ENCODE measurements at places on chromosomes 2 and 18.

GRCh38 chr2:121228521-121228920, 56.5 kb downstream of the TFCP2L1 start:
- DNase-seq = no peak
- H3K36me3 ChIP-seq = peaks cover 7% of the 10 kb centered on the region
- H3K27me3 ChIP-seq = no peaks in the 10 kb centered on the region
- H3K4me3 ChIP-seq = no peak overlapping the region

GRCh38 chr2:223001797-223002175, 50.2 kb upstream of the KCNE4 start:
- DNase-seq = no peak
- no peaks in the 10 kb centered on the region for H3K27me3 ChIP-seq
- no peaks in the 10 kb centered on the region for H3K36me3 ChIP-seq

DNA sequence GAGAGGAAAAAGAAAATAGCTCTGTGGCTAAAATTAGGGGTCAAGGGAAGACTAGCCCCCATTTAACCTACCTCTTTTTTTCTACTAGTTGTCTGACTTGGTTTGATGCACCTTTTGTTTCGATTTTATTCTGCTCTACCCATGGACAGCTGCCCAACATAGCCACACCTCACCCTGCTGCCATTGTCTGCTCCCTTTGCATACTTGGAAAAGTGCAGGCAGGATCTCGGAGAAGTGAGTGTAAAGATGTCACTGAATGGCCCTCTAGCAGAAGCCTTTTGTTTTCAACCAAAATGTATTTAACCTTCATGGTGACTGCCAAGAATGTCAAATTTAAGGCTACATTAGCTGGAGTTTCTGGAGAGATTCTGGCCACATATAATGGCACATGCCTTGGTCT, 62.9 kb downstream of the SETBP1 start:
- H3K4me3 ChIP-seq = no peak overlapping the region
- peak overlapping the region; percentile 72 for H3K27ac ChIP-seq

DNA sequence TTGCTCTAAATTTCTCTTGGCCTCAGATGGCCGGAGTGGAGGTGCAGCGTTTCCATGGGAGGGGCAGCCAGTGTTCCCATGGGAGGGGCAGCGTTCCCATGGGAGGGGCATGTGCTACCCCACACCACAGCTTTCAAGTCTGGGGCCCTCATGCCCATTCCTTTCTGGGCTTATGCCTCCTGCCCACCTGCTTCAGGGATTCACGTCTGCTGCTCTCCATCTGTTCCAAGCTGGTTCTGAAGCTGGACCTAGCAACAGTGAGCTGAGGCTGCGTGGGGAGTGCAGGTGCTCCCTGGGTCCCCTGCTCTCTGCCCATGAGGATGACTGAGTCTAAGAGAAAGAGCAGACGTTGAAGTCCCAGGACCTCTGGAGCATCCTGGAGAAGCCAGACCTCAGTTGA, 243.1 kb upstream of the PXDN start:
- DNase-seq = no peak
- H3K27ac ChIP-seq = no peak overlapping the region
- H3K27me3 ChIP-seq = peaks cover 13% of the 10 kb centered on the region
- H3K4me3 ChIP-seq = no peak overlapping the region

GRCh38 chr2:168633200-168633599, 169.2 kb upstream of the NOSTRIN start:
- peak overlapping the region; percentile 76 for H3K27ac ChIP-seq
- no peaks in the 10 kb centered on the region for H3K27me3 ChIP-seq
- H3K36me3 ChIP-seq = no peaks in the 10 kb centered on the region

- no peak overlapping the region for H3K27ac ChIP-seq
- H3K4me1 ChIP-seq = no peaks in the 10 kb centered on the region
- peaks cover 7% of the 10 kb centered on the region for H3K36me3 ChIP-seq
- no peak overlapping the region for H3K4me3 ChIP-seq
These were observed 106.0 kb downstream of the PLEKHM3 start for GRCh38 chr2:207919164-207919919.

DNA sequence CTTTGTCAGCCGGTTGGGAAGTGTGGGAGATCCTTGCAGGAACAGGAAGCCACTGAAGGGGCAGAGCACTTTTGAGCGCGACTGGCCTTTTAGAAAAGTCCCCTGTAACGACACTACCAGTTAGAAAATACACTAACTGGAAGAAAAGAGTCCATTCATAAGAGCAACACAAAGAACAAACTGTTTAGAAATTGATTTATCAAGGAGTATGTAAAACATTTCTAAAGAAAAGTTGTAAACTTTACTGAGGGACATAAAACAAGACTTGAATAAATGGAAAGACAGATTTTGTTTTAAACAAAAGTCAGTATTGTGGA, 29.8 kb upstream of the POMC start:
- H3K4me3 ChIP-seq = no peak overlapping the region
- no peaks in the 10 kb centered on the region for H3K36me3 ChIP-seq
- no peak overlapping the region for H3K27ac ChIP-seq

DNA sequence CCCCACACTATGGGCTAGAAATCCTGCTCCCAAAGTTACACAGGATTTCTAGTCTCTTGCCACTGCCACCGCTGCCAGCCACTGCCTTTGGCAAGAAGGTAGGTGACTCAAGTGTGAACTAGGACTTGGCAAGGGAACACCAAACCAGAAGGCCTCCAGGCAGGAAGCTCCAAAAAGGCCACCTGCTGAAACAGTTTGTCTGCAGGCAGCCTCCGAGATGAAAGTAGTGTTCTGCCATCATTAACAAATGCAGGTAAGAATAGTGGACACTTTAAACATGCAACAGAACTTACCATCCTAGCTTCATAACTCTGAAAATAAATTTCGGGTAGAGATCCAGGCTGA, 3.9 kb downstream of the ANKRD44 start:
- no peaks in the 10 kb centered on the region for H3K27me3 ChIP-seq
- no peaks in the 10 kb centered on the region for H3K36me3 ChIP-seq
- H3K27ac ChIP-seq = peak overlapping the region; percentile 26
- DNase-seq = no peak

DNA sequence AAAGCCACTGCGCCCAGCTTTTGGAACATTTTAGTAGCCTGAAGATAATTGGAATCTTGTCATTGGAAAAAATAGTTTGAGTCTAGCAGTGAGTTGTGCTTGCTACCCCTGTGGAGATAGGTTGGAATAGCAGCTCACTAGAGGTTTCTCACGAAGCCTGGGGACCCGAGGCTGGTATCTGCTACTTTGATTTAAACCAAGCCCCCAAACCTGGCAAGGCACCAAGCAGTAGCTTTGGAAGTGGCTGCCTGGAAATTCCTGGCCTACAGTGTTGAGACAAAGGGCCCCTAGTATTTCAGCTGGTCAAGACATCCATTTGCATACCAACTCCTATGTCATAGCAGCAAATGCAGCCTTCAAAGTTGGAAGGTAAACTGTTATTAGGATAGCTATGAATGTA, 42.1 kb downstream of the NOP58 start:
- H3K27me3 ChIP-seq = no peaks in the 10 kb centered on the region
- no peak overlapping the region for H3K4me3 ChIP-seq
- DNase-seq = no peak
- no peak overlapping the region for H3K27ac ChIP-seq

- no peak for DNase-seq
- H3K36me3 ChIP-seq = no peaks in the 10 kb centered on the region
- H3K4me1 ChIP-seq = peaks cover 29% of the 10 kb centered on the region
- peaks cover 17% of the 10 kb centered on the region for H3K27me3 ChIP-seq
These were observed 368 bp downstream of the TMEFF2 start for GRCh38 chr2:192194265-192194865.

- no peak overlapping the region for H3K4me3 ChIP-seq
- H3K27me3 ChIP-seq = no peaks in the 10 kb centered on the region
- no peaks in the 10 kb centered on the region for H3K4me1 ChIP-seq
- no peaks in the 10 kb centered on the region for H3K36me3 ChIP-seq
- DNase-seq = peak; percentile 80
These were observed 456.1 kb downstream of the LPIN1 start for GRCh38 chr2:12202313-12203075.

DNA sequence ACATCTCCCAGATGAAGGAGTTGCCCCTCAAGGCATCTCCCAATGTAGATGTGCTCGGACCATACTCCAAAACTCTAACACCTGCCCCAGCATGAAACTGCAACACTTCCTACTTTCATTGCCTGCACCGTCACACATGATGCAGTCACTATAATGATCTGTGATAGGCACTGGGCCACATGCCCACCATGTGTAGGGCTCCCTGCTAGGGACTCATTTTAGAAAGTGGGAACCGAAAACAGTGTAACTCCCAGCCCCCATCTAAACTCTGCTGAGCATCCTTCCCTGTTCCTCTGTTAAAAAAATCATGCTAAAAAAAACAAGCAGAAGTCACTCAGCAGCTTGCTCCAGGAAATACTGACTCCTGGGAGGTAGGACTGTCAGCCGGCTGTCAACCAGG, 496.1 kb upstream of the RAB6C start:
- H3K4me1 ChIP-seq = no peaks in the 10 kb centered on the region
- no peak for DNase-seq
- H3K4me3 ChIP-seq = no peak overlapping the region
- H3K27ac ChIP-seq = no peak overlapping the region

GRCh38 chr2:134199123-134199522, 54.7 kb upstream of the MGAT5 start:
- H3K4me3 ChIP-seq = no peak overlapping the region
- DNase-seq = no peak
- H3K27me3 ChIP-seq = no peaks in the 10 kb centered on the region
- peaks cover 50% of the 10 kb centered on the region for H3K4me1 ChIP-seq
- H3K27ac ChIP-seq = no peak overlapping the region

GRCh38 chr18:63606526-63606925, 19.4 kb downstream of the SERPINB13 start:
- no peaks in the 10 kb centered on the region for H3K36me3 ChIP-seq
- no peaks in the 10 kb centered on the region for H3K27me3 ChIP-seq
- no peak overlapping the region for H3K4me3 ChIP-seq
- no peak overlapping the region for H3K27ac ChIP-seq
- DNase-seq = no peak

DNA sequence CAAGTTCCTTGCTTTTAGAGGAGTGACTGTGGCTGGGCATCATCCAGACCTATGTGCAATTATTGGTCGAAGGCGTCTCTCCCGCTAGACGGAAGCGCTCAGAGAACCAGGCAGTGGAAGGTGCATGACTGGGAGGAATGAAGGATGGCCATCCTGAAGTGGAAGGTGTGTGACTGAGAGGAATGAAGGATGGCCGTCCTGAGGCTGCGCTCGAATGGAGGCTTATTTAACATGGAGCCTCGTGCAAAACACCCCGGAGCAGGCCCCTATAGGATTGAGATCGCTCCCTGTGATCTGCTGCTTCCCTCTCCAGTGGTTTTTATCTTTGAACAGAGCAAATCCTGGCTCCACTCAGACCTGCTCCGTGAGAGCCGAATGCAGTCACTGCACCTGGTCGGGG, 140.2 kb upstream of the ID2 start:
- no peak for DNase-seq
- H3K4me3 ChIP-seq = no peak overlapping the region
- peaks cover 67% of the 10 kb centered on the region for H3K4me1 ChIP-seq
- H3K27me3 ChIP-seq = no peaks in the 10 kb centered on the region

GRCh38 chr2:65660340-65660739, 227.9 kb upstream of the SPRED2 start:
- H3K36me3 ChIP-seq = no peaks in the 10 kb centered on the region
- H3K27ac ChIP-seq = no peak overlapping the region
- no peak overlapping the region for H3K4me3 ChIP-seq
- peaks cover 9% of the 10 kb centered on the region for H3K4me1 ChIP-seq
- no peaks in the 10 kb centered on the region for H3K27me3 ChIP-seq

DNA sequence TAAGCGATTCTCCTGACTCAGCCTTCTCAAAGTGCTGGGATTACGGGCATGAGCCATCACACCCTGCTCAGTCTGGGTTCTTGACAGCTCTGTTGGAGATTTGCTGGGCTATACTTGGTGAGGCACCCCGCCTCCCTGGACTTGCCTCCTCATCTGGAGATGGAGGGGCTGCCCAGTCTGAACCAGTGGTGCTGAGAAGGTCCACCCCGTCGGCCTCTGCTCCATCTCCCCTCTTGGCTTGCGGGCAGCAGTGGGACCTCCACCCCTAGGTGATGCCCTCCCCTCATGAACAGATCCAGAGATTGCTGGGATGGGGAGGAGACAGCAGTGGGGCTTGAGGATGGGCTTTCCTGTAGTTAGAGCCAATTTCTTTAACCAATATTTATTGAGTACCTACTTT, 120.9 kb downstream of the CLIP4 start:
- no peak for DNase-seq
- no peaks in the 10 kb centered on the region for H3K4me1 ChIP-seq
- H3K36me3 ChIP-seq = no peaks in the 10 kb centered on the region

Data from stomach (tissue), 19 donors.